HT-29 (cell line): ENCODE measurements at places on chromosomes 13 and 19.
A peak's percentile ranks its signal among the peaks of the same experiment; 100 is the strongest.

- no peak for DNase-seq
These were observed 17.1 kb downstream of the COL4A2 start for GRCh38 chr13:110324026-110324749.

DNA sequence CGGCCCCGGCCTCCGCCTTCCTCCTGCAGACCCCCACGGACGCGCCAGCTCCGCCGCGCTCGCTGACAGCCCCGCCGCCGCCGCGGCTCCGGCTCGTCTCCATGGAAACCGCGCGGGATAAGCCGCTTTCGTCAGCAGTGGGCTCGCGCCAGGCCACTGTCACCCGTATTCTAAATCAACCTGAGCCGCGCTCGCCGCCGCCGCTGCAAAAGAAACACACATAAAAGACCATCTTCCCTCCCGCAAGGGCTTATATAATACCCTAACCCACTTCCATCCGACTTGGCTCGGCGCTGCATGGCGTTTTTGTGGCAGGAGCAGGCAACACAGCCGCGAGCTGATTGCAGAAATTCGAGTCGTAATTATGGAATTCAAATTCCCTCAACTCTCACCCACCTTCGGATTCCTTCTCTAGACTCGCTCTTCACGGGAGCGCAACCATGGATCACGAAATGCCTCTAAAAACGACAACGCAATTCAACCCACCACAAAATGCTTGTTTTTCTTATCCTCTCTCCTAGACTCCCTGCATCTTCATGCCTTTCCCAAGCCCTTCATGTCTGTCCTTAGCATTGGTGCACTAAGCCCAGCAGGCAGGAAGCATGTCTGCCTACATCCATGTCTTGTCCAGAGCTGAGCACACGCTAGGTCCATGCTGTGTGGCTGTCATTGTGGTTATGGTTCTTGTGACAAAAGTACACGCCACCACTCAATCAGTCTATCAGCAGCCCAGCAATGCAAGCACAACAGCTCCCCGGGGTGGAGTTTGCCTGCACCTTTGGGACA is at the start of gene AMER2:
Gene AMER2 (minus strand): TSS at position 772 of the 786 bp plus-strand sequence. CDS start 669 bp downstream, at position 103.
- DNase-seq, result no peak

DNA sequence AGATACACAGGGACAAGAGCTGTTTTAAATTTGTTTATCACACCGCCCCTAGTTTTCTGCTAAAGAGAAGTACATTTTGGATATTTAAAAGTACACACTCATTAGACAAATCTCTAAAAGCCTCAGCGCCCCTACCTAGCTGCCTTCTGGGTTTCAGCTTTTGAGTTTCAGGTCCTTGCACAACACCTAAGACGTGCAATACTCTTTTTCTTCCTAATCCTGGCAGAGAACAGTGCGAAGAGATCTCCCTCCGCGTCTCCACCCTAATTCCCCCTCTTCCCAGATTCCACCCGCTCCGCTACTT is 421 bp upstream of the KLF5 start:
- no peak for DNase-seq

GRCh38 chr19:23310729-23311211 is 60.6 kb upstream of the ZNF724 start:
- DNase-seq, result no peak

DNA sequence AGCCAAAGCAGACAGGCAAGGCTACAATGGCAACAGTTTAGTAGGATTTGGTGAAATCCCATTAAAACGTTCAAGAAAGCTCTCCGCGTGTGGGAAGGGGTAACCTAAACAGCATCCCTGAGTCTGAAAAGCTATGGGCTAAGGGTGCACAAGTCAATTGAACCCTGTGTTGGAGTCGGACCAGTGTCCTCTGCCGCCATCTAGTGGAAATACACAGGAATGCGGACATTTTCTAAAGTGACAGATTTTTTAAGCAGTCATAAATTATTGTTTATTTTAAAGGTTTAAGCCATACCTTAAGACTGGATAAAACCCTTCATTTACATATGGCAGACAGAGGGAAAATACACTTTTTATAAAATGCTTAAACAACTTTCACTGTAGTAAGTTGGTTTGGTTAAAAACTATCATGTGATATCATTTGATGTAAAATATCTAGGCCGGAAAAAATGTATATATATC is 26.5 kb upstream of the LSM14A start:
- DNase-seq, result peak; percentile 87

- no peak for DNase-seq
These were observed 523.4 kb downstream of the FGF9 start for GRCh38 chr13:22194106-22194805.

- DNase-seq, result no peak
These were observed 5.5 kb upstream of the ZNF175 start for GRCh38 chr19:51565583-51565982.

GRCh38 chr19:6599866-6600454 is 9.0 kb upstream of the CD70 start:
- no peak for DNase-seq

- no peak for DNase-seq
These were observed 22.6 kb downstream of the ELF1 start for GRCh38 chr13:40996426-40997092.

- no peak for DNase-seq
These were observed 533 bp downstream of the TNFSF9 start for GRCh38 chr19:6531163-6531955.

DNA sequence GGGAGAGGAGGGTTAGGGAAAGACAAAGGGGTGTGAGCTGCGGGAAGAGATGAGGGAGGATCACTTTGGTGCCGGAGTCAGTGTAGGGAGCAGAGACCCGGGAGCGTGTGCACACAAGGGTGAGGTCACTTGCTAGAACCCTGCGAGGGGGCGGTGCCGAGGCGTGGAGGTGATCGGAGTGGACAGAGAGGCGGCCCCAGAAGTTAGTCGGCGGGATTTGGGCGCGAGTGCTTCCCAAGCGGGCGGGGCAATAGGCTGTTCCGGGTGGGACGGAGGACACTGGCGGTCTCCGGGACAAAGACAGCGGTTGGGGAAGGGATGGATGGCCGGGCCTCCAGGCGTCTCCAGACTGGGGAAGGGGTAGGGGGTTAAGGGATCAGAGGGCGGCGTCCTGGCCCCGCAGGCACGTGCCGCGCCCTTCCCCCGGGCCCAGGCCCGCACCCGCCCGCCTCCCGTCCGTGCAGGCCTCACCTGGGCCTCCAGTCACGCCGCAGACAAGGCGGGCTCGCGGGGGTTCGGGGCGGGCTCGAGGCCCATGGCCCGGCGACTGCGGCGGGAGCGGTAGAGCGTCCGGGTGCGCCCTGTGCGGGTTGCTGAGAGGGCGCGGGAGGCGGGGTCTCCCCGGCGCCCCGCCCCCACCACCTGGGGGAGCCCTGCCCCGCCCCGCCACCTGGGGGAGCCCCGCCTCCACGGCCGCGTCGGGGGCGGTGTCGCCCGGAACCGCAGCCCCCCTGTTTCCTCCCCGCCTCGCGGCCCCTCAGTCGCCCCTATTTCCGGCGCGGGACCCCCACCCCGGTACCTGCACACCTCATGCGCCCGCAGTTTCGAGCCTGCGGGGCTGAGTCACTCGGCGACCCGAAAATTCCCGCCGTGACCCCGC is at the start of gene LPAR2:
Gene LPAR2 (minus strand): TSS at position 600 of the 880 bp plus-strand sequence. CDS start 945 bp downstream, outside the sequence.
- DNase-seq, result peak; percentile 43

DNA sequence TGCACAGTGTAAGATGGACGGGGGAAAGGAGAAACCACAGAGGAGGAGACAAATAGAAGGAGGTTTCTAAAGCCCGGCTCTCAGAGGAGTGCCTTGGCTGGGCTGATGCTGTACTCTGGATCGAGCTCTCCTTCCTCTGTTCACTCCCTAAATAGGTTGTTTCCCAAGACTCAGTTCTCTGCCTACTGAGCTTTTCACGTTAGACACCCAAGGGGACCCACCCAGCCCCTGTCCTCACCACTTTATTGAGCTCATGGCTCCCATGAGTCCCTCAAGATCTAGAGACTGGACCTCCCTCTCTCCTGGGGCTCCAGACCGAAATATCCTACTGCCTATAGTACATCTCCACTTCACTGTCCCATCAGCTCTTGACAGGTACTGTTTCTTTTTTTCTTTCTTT is 38.1 kb upstream of the GPR183 start:
- no peak for DNase-seq
